Stimulated activated CD4-positive, alpha-beta T cell treated with anti-CD3 and anti-CD28 coated beads, Interleukin-12 subunit alpha, Interleukin-12 subunit beta, amount 100 ng/mL, for 24 hours (primary cell): ENCODE measurements at places on chromosomes 2 and 18.

DNA sequence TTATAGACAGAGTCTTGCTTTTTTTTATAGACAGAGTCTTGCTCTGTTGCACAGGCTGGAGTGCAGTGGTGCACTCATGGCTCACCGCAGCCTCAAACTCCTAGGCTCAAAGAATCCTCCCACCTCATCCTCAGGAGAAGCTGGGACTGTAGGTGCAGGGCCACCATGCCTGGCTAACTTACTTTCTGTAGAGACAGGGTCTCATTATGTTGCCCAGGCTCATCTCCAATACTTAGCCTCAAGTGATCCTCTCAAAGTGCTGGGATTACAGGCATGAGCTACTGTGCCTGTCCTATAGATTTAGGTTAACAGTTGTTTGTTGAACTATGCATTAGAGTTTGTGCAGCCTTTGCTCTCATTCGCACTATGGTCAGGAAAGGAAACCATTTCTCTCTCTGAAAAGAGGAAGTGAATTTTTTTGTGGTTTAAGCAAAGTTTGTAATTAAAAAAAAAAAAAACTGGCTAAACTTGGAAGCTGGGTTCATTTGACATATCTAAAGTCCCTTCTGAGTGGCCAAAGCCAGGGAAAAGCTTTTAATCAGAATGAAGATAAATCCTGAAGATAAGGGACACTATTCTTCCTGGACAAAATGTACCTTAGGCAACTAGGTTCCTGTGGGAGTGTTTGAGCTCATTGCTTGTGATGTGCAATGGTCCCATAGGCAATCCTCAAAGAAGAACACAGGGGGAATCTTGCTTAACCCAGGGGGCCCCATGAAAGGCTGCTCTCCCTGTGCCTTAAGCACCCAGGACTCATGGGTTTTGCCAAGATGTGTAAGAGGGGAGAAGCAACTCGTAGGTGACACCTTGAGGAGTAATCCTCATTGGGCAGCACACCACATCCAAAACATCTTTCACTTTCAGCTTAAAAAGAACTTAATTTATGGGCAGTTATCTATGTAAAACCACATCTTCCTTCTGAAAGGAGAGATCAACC lies 201.7 kb downstream of the MREG start:
- no peak for DNase-seq

DNA sequence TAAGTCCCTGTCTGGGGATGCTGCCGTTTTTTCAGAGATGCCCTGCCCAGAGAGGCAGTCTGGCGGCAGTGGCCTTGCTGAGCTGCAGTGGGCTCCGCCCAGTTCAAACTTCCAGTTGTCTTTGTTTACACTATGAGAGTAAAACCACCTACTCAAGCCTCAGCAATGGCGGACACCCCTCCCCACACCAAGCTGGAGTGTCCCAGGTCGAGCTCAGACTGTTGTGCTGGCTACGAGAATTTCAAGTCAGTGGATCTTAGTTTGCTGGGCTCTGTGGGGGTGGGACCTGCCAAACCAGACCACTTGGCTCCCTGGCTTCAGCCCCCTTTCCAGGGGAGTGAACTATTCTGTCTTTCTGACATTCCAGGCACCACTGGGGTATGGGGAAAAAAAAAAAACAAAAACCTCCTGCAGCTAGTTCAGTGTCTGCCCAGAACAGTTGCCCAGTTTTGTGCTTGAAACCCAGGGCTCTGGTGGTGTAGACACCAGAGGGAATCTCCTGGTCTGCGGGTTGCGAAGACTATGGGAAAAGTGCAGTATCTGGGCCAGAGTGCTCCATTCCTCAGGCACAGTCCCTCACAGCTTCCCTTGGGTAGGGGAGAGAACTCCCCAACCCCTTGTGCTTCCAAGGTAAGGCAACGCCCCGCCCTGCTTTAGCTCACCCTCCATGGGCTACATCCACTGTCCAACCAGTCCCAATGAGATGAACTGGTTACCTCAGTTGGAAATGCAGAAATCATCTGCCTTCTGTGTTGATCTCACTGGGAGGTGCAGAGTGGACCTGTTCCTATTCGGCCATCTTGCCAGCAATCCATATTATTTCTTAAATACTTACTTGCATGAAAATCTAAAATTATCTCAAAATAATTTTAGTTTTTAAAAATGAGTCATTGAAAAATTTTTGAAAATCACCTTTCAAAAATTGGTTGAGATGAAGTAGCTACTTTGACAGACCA lies 338.0 kb downstream of the OSR1 start:
- DNase-seq = no peak

DNA sequence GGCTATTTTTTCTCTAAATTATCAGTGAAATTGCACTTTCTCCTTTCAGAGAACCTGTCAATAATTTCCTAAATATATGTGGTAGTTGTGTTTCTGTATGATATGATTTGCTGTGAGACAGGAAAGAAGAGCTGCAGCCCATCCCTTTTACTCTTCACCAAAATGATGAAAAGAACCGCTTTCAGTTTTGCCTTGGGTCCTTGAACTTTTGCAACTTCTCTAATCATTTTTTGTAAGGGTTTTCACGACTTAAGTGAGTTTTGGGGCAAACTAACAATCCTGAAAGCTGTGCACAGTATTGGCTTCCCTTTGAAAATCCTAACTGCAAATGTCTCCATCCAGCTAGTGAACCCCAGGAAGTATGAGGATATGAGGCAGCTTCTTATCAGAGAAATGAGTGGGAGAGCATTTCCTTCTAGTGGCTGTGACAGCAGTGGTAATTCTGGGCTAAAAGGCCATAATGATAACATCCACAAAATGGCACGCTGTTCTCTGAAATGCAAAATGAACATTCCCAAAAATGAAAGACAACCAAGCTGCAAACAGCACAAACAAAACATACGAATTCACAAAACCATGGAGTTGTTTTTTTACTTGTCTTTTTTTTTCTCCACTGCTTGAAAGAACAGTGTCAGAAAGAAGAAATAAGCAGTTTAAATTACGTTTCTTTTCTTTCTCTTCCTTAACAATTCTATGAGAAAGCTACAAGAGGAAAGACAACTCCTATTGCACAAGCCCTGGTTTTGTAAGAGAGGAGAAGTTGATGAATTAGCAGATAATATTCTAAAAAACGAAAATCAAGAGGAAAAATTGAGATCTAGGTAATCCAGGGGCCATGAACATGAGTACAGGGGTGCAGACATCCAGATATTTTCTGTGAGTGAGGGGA lies 1291.6 kb upstream of the ZEB2 start:
- no peak for DNase-seq

DNA sequence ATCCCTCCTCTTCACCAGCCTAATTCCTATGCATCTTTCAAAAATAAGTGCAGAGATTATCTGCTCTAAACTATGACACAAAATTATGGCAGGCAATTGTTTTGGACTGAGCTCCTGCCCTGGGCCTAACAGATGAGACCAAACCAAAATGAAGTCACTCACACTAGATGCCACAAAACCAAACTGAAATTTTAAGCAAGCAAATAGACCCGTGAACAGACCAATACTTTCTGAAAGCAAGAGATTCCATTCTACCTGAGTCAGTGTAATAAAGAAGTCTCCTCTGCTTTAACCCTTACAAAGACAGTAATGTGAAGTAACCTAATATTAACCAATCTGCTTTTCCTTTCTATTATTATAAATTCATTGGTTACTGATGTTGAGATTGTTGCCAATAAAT lies 84.3 kb downstream of the RIT2 start:
- no peak for DNase-seq

DNA sequence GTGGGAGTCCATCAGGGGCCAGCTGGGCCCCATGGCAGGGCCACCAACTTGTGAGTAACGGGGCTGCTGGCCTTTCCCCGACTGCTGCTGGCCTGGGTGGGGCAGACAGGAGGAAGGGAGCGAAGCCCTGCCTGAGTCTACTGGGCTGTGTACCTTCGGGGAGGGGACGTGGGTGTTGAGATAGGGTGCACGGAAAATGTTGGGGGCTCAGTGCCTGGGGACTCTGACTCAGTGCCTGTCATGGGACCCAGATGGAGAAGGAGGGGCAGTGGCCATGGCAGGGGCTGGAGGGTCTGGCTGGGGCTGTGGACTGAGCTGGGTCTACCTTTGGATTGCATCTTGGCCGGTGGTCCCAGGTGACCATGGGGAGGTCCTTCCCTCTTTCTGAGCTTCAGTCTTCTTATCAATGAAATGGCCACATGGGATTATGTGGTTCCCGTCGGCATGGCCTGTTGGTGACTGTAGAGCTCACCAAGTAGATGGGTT lies 4.0 kb downstream of the SLC4A3 start:
- DNase-seq = no peak
